Hepatocyte (in vitro differentiated cells): ENCODE measurements at places on chromosomes 1 and 21.

DNA sequence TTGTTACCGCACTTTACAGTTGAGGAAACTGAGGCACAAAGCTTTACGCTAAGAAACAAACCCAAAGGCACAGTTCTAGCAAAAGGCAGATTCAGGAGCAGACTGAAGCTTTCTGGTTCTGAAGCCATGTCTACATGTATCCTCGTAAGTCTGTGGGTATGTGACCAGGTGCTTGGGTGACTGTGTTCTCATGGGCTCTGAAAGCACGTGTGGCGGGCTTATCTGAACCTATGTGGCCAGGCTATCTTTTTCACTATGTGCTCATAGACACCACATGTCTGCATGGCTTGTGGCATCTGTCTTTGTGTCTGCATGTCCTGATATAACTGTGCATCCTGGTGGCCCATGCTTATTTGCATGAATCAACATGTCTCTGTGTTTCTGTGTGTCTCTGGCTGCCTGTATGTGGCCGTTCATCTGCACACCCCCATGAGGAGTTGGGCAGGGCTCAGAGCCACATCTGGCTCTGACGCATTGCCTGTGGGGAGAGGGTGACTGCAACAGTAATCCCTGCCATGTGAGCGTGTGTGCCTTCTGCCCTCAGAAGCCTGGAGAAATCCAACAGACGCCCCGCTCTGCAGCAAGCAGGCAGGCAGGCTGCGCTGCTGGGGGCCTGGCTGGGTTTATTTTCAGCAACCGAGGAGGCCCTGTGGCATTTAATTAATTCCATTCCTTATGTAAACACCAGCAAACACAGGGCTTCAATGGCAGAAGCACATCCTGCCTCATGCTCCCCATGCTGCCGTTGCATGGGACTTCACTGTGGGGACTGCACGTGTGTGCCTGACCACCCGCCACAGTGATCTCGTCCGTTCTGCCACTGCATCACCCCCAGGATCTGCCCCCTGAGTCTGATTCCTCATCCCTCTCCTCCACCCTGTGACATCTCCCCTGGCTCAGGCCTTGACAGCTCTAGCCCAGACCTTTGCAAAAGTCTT is 115.4 kb downstream of the TRABD2B start:
- peak; percentile 61 for DNase-seq

DNA sequence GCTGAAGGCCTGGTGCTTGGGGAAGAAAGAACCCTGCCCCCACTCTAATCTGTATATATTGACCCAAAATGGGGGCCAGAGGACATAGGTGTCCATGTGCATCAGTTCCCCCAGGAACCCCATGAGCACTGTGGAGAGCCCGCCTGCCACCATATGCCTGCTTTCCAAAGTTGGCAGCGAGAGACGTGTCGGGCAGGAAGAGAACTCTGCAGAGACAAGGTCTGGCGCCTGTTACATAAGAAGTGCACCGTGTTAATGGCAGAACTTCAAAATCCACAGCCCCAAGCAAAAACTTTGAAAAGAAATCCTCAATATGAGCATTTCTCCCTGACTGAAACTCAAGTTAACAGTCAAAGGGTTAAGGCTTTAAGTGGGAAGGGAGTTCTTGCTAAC is 8.0 kb downstream of the CTNNBIP1 start:
- DNase-seq: no peak

DNA sequence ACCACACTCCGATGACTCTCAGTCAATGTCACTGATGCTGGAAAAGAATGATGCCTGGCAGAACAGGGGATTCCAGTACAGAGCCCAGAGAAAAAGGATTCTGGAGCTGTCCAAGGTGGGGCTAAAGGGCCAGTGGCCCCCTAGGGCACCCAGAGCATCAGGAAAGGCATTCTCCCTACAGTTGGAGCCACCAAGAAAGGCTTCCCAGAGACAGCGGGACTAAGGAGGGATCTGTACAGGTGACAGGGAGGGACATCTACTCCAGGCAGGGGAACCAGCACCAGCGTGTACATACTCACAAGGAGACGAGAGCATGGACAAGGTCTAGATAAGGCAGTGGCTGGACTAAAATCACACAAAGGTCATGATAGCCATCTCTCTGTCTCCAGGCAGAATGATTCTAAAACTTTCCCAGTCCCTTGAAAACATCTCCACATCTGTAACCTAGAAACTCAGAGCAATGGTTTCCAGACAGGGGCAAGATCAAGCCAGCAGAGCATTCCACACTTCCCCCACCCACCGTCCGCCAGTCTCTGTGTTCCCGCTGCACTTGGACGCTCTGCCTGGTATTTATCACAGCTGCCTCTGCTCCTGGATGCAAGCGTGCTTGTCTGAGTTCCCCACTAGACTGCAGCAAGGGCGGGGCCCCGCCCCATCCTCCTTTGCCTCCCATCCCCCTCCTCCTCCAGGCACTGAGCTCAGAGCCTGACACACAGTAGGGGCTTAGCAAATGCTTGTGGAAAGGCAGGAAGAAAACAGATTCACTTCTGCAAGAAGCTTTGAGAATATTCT is 111.6 kb upstream of the ZC3H12A start:
- DNase-seq: peak; percentile 18

GRCh38 chr1:15391366-15391765 is 18.3 kb upstream of the EFHD2 start:
- DNase-seq: no peak

- no peak for DNase-seq
Observed at GRCh38 chr1:7010534-7011200, 225.4 kb downstream of the CAMTA1 start.

DNA sequence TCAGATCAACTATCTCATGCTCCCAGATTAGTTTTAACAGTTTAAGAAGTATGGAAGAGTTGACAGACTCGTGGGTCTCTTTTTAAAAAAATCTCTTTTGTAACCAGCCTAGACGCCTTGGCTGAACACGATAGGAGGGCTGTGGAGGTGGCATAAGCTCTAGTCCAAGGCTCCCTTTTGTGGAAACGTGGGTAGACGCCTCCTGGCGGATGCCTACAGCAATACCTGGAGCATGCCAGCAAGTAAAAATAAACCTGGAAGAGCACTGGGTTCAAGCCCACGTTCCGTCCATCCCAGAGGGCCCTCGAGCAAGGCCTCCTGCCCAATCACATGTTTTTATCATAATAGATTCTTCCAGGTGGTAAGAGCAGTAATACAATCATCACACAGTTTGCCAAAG is 87.9 kb downstream of the RGS7 start:
- DNase-seq: no peak

DNA sequence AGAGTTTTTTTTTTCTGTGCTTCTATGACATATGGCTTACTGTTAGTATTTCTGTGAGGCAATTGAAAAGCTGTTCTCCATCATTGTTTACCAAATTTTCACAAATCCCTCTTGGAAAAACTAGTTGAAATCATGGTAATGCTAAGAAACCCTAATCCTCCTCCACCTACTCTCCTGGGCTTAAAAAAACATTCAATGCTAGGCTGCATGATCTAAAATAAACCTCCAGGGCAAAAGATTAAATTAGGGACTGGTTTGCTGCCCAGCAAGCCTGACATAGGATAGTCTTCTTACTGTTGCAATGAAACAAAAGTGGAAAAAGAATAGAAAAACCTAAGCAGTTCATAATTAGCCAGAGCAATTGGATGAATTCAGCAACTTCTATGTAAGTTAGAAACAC is 16.1 kb downstream of the C1orf52 start:
- DNase-seq: no peak

DNA sequence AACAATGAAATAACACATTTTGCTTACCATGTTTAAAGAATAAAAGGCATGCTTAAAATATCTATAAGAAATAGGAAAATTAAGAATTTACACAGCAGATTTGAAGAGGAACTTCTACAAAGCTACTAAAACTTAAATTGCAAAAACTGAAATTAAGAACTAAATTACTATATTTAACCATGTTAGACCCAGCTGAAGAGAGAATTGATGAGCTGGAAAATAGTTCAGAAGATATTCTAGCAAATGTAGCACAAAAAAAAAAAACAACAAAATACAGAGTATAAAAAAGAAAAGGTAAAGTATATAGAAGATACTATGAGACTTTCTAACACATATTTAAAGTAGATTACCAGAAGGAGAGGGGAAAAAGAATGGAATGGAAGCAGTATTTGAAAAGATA is 82.8 kb upstream of the ST6GALNAC5 start:
- DNase-seq: no peak

- DNase-seq: peak; percentile 72
Observed at GRCh38 chr1:76330991-76331603, 256.6 kb downstream of the ST6GALNAC3 start.

GRCh38 chr1:175171036-175171913 is 21.3 kb downstream of the KIAA0040 start:
- DNase-seq: no peak

- no peak for DNase-seq
Observed at GRCh38 chr1:53562981-53563379, 103.8 kb downstream of the DMRTB1 start.

GRCh38 chr1:43383449-43383848 is 6.2 kb downstream of the MED8 start:
- no peak for DNase-seq

DNA sequence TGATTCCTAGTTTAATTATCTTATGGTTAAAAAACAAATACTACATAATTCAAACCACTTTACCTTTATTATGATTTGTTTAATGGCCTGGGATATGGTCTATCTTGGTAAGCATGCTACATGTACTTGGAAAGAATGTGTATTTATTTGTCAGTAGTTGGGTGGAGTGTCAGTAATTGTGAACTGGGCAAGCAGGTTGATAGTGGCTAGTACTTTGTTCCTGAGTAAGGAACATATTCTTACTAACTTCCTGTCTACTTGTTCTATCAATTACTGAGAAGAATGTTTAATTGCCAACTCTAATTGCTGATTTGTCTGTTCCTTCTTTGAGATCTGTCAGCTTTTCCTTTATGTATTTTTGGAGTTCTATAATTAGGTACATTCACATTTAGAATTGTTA is 49.2 kb upstream of the ABCG1 start:
- DNase-seq: no peak

GRCh38 chr1:6350416-6351088 is 43.0 kb downstream of the ACOT7 start:
- DNase-seq: no peak

DNA sequence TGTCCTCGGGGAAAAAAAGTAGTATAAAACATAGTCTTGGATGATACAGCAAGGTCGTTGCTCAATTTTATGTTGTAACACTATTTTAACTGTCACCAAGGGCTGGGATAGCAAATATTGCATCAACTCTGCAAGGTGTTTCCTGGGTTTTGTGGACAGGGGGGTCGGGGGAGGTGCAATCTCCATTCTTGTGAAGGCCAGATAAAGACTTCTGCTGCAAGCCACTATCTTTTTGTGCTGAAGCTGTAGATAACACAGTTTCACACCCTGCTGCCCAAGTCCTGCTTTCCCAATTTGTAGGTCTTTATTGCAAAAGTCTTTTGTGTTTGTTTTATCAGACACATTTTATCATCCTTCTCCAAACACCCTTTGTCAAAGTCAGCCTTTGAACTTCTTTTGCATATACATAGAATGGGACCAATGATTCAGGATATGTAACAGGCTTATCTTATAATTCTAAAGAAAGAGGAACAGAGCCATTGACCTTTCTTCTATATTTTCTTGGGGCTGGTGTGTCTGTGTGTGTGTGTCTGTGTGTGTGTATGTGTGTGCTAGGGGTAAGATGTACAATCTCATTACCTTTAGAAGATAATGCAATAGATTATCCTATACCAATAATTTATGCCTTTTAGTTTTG is 140.6 kb downstream of the RUNX1 start:
- peak; percentile 61 for DNase-seq

DNA sequence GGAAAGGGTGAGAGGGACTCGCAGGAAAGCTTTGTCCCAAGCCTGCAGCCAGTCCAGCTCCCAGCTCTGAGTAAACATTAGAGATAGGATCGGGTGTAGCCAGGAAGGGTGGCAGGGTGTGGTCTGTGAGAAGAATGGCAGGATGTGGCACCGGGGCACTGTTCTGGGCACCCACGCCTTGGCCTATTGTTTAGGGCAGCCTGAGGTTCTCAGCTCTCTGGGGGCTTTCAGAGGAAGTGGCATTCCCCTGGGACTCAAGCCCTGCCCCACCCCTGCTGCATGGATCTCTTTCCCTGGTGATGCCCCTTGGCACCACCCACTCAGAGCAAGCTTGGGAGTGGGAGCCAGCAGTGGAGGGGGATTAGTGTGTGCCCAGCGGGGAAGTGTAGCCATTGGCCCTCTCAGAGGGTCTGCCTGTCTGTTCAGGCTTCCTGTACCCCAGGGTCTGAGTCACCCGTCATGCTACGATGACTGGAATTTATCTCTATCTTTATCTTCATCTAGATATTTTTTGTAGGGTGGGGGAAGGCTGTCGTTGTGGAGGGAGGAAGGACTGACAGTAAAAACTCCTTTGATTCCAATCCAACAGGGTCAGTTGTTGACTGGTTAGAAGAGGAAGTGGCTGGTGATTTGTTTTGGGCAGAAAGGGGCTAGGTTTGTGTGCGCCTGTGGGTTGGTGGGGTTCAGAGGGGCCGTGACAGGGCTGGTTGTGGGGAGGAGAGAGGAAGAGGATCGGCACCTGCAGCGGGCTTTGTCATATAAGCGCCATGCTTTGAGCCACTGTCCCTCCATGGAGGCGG is 31.6 kb downstream of the SOX13 start:
- DNase-seq: no peak

DNA sequence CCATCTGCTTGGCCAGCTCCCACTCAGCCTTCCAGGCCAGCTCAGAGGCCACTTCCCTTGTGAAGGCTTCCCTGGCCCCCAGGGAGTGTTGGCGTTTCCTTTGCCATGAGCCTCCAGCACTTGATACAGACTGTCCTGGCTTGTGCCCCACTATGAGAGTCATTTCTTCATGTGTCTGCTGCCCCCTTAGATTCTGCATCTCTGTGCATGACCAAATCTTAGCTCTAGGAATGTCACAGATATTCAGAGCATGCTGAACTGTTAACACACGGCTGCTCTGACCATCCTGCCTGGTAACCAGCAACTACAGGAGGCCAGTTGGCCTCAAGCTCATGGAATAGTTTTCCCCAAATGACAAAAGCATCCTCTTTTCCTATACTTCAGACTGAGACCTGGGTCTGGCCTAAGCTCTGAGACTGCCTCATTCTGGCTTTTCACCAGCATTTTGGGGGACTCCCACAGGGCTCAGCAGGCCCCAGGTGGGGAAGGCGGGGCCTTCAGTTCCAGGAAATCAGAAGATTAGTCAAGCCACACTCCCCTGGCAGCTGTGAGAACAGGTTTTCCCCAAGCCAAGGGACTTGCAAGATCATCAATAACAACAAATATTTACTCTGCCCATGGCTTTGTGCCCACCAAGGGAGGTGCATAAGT is 182.6 kb upstream of the EDN2 start:
- DNase-seq: no peak

- DNase-seq: no peak
Observed at GRCh38 chr1:84972377-84972987, 24.4 kb downstream of the MCOLN2 start.

DNA sequence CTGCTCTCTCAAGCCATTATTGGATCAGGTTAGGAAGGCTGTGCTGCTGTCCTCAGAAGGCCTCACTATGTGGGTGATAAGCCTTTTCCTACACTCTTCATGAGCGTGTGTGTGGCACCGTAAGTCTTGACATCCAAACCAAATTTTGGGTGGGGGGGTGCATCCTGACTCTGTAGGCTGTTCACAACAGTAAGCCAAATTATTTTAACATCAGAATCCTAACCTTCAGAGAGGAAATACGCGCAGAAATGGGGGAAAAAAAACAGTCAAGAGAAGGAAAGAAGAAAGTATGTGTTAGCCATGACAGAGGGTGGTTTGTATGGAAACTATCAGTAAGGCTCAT is 21.0 kb downstream of the STPG1 start:
- DNase-seq: no peak
